HCEC 1CT (cell line): ENCODE measurements at places on chromosomes 12 and 14.
A peak's percentile ranks its signal among the peaks of the same experiment; 100 is the strongest.

GRCh38 chr12:17841496-17841895, 248.5 kb downstream of the RERGL start:
- DNase-seq: no peak

DNA sequence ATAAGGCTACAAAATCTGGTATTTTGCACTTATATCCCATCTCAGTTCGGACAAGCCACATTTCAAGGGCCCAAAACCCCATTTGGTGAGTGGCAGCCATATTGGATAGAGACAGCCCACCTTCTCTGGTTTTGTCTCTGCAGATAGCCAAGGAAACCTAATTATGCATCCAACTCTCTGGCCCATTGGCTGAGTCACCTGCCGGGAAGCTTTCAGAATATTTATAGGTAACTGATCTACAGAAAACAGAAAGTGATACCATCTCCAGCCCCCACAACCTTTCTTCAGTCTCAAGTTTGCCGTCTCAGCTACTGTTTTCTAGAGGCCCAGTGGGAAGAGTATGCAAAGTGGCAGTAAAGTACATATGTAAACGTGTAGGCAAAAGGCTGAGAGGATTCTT, 33.7 kb upstream of the PPP1CC start:
- DNase-seq: no peak

GRCh38 chr12:70609739-70610491, 27.3 kb downstream of the PTPRB start:
- DNase-seq: peak; percentile 32

- DNase-seq: no peak
Observed at GRCh38 chr12:111442301-111443045, 36.8 kb downstream of the SH2B3 start.
